ENCODE measurements at places on chromosomes 7 and 10.

DNA sequence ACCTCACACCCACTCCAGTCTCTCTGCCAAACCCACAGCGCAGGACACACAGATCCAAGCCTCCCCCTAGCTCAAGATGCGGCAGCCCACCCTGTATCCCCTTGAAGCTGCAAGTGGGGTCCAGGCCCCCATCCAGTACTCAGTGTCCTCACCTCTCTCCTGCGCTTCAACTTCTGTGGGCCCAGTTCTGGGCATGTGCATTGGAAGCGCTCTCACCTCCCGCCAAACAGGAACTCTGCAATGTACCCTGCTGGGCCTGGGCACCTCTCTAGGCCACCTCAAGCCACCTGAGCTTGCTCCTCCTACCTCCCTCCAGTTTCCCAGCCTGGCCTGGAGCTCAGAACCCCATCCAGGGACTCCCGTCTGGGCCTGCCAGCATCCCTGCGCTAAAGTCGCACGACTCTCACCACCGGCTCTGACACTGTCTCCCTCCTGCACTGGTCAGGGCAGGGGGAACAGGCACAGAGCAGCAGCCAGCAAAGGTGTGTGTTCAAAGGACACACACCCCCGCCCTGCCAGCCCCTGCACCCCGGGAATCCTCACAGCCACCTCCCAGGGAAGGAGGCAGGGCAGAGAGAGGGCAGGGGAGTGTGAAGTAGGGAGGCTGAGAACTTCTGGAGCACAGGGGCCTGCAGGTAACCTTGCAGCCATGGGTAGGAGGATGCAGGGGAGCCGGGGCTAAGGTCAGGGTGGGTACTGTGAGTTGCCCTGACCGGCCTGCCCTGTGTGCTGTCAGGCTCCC, 51.7 kb upstream of the MSMB start:
- H3K27ac ChIP-seq, result no peak overlapping the region
- no peaks in the 10 kb centered on the region for H3K36me3 ChIP-seq
- peaks cover 53% of the 10 kb centered on the region for H3K4me1 ChIP-seq
- H3K4me3 ChIP-seq, result no peak overlapping the region

GRCh38 chr10:102106998-102107397, 13.2 kb downstream of the LDB1 start:
- H3K27me3 ChIP-seq, result no peaks in the 10 kb centered on the region
- H3K4me1 ChIP-seq, result peaks cover under 1% of the 10 kb centered on the region
- DNase-seq, result no peak
- H3K4me3 ChIP-seq, result no peak overlapping the region

DNA sequence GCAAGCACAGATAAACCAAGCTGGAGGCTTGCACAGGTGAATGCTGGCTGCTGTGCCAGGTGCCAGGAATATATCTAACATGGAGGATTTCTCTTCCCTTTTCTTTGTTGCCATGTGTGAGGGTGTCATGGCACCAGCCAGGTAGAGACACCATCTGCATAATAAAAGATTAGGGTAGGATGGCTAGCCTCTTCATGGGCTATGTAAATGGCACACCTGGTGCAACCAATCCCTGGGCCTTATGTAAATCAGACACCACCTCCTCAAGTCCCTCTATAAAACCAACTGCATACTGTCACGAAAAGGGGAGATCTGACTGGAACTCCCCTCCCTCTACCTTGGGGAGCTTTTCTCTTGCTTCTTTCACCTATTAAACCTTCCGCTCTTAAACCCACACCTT, 322.5 kb upstream of the POM121L12 start:
- H3K27me3 ChIP-seq, result no peaks in the 10 kb centered on the region
- H3K27ac ChIP-seq, result no peak overlapping the region
- no peaks in the 10 kb centered on the region for H3K4me1 ChIP-seq
- H3K36me3 ChIP-seq, result no peaks in the 10 kb centered on the region

DNA sequence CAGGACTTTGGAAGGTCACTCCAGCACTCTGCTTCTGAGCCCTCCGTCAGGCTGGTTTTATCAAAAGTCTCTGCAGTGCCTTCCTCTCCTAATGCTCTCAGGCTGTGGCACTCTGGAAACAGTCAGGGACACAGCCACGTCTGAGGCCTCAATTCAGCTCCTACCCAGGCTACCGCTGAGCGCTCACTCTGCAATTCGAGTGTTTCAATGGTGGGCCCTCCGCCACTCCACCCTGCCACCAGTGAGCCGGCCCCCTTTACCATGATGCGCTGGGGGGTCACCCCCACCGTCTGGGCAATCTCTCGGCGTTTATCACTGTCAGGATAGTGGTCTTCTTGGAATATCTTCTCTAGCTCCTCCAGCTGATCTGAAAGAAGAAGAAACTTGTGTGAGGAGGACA, 3.5 kb downstream of the NOBOX start:
- no peak overlapping the region for H3K27ac ChIP-seq
- H3K36me3 ChIP-seq, result no peaks in the 10 kb centered on the region
- no peak overlapping the region for H3K4me3 ChIP-seq
- DNase-seq, result no peak
- no peaks in the 10 kb centered on the region for H3K27me3 ChIP-seq
- peaks cover 33% of the 10 kb centered on the region for H3K4me1 ChIP-seq
